ENCODE measurements at places on chromosomes 3 and 15.

DNA sequence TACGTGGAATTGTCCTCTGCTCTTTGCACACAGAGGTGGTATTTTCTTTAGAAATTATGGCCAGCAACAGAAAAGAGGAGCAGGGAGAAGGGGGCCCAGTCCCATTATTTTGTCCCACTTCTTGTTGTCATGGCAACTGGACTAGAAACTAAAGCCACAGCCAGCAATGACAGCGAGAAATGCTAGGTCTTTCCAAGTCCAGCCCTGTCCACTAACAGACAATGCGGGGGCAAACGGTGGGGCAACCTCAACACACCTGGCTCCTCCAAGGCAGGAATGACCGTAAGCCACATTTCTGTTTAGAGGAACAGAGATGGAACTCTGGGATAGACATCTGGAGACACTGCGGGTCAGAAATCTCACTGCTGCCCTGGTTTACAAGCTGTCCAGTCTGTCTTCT lies 107.3 kb downstream of the RFTN1 start:
- DNase-seq = no peak

GRCh38 chr15:50764461-50765194 lies 878 bp downstream of the SPPL2A start:
- peak; percentile 44 for DNase-seq

- peak; percentile 87 for DNase-seq
Observed at GRCh38 chr3:121592856-121593702, at the start of gene FBXO40. TSS of gene FBXO40 (plus strand) at chr3:121593379. CDS start at chr3:121620576, 27,197 bp downstream.

DNA sequence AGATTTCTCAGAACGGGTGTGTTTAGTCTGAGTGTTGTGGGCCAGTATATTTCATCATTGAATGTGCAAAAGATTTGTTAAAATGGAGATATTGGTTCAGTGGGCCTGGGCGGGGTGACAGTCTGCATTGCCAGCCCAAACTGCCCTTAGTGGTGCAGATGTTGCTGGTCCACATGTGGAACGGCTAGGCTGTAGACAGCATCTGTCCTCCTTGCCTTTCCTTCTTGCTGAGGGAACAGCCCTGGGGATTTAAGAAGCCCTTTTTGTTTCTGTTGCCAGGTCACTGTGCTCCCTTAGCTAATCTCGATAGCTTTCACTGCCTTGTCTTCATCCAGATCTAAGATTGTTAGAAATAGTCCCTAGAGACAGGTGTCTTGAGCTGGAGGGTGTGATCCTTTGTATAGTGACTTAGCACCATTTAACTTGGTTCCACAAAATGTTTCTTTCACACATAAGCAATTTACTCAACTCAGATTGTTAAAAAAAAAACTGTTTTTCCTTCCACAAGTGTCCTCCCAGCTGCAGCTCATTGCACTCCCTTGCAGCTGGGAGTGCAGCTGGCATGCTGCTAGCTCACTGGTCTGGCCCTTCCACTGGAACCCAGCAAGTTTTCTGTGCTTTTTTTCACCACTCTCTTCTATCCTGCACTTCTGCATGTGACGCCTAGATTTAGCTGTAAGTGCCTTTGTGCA lies 37.5 kb downstream of the GAP43 start:
- DNase-seq = no peak

DNA sequence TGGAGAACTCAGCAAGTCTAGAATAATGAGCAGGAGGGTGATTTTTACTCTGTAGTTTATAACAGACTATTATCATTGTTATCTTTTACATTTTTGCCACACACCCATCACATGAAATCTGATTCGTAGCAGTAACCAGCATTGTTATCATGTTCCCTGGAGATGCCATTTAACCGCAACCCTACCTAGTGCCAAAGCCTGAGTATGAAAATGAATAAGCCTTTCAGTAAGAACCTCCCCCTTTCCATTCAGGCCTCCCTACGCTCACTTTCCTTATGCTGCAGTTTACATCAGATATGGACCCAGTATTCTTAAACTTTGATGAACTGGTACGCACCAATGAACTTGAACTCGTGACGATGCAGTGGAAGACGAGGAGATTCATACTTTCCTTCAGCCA lies 158.7 kb upstream of the SPRED1 start:
- no peak for DNase-seq

- DNase-seq = no peak
Observed at GRCh38 chr3:10551821-10552630, 46.6 kb upstream of the ATP2B2 start.

DNA sequence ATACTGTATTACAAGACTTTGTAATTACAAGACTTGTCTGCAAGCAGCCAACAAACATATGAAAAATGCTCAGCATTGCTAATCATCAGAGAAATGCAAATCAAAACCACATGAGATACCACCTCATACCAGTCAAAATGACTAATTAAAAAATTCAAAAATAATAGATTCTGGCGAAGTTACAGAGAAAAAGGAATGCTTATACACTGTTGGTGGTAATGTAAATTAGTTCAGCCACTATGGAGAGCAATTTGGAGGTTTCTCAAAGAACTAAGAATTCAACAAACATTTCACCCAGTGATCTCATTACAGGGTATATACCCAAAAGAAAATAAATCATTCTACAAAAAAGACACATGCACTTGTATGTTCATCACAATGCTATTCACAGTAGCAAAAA lies 617.5 kb upstream of the CCDC54 start:
- DNase-seq = no peak

Data from NCI-H2081 (cell line).